H9 (cell line): ENCODE measurements at places on chromosomes 3 and 15. TPM values are rescaled to one million over a fixed set of nuclear protein-coding genes. Genes with fewer than 3 reads are reported as not detected.

- DNase-seq = no peak
Measured at GRCh38 chr3:182971637-182972036, 8.7 kb downstream of the DCUN1D1 start.

DNA sequence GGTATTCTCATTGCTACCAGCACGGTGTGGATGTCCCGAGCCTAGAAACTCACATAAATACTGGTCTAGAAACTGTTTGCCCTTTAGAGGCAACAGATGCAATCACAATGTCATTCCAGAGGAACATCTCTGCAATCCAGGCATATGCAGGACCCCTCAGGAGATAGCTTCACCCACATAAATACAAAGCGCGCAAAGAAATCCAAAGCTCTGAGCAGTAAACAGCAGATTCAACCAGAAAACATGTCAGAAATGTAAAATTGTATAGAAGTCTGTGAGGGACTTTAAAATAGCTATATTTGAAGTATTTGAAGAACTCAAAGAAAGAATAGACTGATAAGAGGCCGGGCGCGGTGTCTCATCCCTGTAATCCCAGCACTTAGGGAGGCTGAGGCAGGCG, 291.7 kb downstream of the FAM43A start:
- DNase-seq = no peak

Gene RGMA
- total RNA-seq = 39.8 and 41.4 TPM in 2 replicates

GRCh38 chr3:159635047-159635641, 353.5 kb upstream of the IL12A start:
- DNase-seq = no peak

Gene GNB4
- 24.2 and 25.0 TPM in 2 replicates for total RNA-seq

- DNase-seq = no peak
Measured at GRCh38 chr15:32908135-32908801, 190.5 kb downstream of the GREM1 start.

DNA sequence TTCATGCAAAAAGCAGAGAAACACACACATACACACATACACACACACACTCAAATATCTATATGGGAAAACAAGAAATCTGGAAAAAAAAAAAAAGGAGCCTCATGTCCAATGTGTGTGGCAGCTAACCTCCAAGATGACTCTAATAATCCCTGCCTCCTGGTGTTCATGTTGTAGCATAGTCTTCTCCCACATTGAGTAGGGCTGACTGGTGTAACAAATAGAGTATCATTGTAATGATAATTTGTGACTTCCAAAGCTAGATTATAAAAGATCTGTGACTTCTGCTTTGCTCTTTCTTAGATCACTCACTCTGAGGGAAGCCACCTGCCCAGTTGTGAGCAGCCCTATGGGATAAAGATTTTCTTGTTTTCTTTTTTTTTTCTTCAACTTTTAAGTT, 130.9 kb upstream of the TNIK start:
- no peak for DNase-seq

GRCh38 chr3:12503126-12503957, 19.1 kb downstream of the TSEN2 start:
- DNase-seq = no peak

DNA sequence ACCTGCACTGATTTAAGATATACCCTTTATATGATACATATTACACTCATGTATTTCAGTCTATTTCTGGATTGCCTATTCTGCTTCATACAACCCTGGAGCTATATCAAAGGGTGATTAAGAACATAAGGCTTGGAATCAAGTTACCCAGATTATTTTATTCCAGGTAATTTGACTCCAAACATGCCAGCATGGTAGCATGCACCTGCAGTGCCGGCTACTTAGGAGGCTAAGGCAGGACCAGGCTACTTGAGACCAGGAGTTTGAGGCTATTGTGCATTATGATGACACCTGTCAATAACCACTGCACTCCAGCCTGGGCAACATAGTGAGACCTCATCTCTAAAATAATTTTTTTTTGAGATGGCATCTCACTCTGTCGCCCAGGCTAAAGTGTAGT, 50.4 kb upstream of the NEO1 start:
- DNase-seq = no peak

Gene FGD5
- total RNA-seq = 7.8 and 8.6 TPM in 2 replicates

DNA sequence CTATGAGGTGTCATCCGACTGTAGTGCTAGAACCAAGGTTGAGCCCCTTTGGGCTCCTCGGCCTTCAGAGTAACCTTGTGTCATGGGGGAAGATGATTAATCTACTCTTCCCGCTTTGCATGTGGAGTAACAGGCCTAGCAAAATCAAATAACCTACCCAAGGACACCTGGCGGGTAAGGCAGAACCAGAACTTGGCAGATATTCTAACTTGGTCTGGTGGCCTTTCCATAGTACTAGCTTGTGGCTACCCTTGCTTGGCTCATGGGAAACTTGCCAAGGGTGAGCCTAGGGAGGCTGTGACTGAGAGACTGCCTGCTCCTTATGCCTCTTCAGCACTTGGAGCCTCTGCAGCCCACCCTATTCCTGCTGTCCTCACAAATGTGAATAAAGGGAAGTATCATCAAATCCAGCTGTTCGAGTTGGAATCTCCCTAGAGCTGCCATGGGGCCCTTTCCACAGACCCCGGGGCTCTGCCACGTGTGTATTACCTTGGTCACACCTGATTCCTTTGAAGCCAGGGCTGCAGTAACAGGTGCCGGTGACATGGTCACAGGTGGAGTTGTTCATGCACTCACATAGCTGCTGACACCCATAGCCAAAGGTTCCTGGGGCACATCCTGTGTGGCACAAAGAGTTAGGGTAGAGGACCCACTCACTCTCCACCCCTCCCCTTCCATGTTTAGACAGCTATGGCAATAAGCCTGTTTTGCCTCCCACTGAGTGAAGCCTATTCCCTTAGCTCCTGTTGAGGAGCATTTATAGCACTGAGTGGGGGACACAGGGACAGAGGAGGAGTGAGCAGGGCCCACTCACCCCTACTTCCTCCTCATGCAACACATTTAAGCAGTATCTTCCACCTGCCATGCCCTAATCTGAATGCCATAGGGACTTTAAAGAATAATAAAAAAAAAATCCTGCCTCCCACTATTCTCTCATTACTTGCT, 46.0 kb downstream of the RAB11A start:
- no peak for DNase-seq

DNA sequence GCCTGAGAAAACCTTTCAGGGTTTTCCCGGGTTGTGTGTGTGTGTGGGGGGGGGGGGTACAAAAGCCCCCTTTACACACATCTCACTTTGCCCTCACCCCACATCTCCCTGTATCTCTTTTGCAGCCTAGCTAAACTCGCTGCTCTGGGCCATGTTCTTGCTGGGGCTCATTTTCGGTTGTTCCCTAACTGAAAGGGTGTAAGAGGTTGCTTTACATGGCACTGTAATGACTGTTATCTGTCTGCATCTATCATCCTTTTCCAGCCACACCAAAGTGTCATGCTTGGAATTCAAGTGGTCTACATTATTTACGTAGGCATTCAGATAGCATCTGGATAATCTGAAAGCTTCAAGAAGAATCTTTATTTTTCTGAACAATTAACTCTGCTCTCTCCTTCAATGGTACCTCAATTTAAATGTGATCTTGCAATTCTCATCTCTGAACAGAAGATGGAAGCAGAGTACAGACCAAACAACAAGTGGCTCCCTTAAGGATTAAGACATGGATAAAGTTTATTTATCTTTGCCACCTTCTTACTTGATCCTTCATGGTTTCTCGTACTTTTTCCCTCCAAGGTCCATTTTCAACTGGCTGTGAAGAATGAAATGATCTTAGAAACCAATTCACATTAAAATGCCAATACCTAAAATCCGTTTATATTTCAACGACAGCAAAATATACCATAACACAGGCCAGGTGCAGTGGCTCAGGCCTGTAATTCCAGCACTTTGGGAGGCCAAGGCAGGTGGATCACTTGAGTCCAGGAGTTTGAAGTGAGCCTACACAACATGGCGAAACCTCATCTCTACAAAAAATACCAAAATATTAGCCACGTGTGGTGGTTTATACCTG, 34.9 kb downstream of the DCLK3 start:
- no peak for DNase-seq

GRCh38 chr3:110414855-110415254, 656.8 kb upstream of the NECTIN3 start:
- no peak for DNase-seq

DNA sequence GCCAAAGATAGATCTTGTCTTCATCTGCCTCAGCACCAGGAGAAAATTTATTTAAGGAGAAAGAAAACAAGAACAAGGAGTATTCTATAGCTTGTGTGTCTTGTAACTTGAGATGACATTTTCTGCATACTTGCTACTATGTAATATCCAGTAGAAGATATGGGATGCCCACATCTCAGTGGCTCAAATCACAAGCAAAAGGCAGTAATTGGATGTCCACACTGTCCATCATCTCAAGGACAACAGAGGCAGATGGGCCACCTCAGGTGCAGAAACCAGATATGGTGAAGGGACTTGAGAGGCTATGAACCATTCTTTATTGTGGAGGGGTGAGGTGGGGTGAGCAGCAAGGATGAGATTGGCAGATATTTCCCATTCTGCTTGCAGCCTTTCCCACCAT, 309.0 kb downstream of the GBE1 start:
- no peak for DNase-seq
